Activated CD4-positive, alpha-beta memory T cell treated with anti-CD3 and anti-CD28 coated beads, Interleukin-2, amount 10 ng/mL, durations not matched to agents 7 days and 5 days (primary cell): ENCODE measurements at places on chromosomes 7 and 10. TPM values are rescaled to one million over a fixed set of nuclear protein-coding genes. Genes with fewer than 3 reads are reported as not detected.

MBLAC1 gene
- 3.4 TPM for total RNA-seq

ELOVL3 gene
- not detected for total RNA-seq

SLC18A2 gene
- total RNA-seq = not detected

CPVL gene
- total RNA-seq = 1.8 TPM

SRRM3 gene
- not detected for total RNA-seq

BMPR1A gene
- 17.2 TPM for total RNA-seq

SPDYE2B gene
- total RNA-seq = 0.15 TPM

ODAD2 gene
- total RNA-seq = not detected

THNSL1 gene
- total RNA-seq = 2.4 TPM

HOXA3 gene
- total RNA-seq = not detected

CDC14C gene
- total RNA-seq = not detected

WNT2 gene
- total RNA-seq = not detected

MKX gene
- total RNA-seq = 0.23 TPM

EPO gene
- total RNA-seq = not detected

IFIT1B gene
- 0.15 TPM for total RNA-seq

GIMAP8 gene
- 26.4 TPM for total RNA-seq

ADAM22 gene
- 1.5 TPM for total RNA-seq

ZNF425 gene
- 1.1 TPM for total RNA-seq

IGFBP3 gene
- total RNA-seq = 13.2 TPM

ANKRD22 gene
- 0.15 TPM for total RNA-seq

LBX1 gene
- total RNA-seq = not detected

ATG9B gene
- total RNA-seq = 8.6 TPM

PDE1C gene
- not detected for total RNA-seq

WNT8B gene
- total RNA-seq = not detected

GJC3 gene
- not detected for total RNA-seq

MAGI2 gene
- total RNA-seq = 0.13 TPM

FAM171A1 gene
- 6.0 TPM for total RNA-seq

AS3MT gene
- total RNA-seq = 0.65 TPM

AFAP1L2 gene
- 1.9 TPM for total RNA-seq

ZCWPW1 gene
- 3.0 TPM for total RNA-seq
